ENCODE measurements at places on chromosomes 4 and X. TPM values are rescaled to one million over a fixed set of nuclear protein-coding genes. Genes with fewer than 3 reads are reported as not detected.

Gene TRMT10A
- total RNA-seq = 9.8 TPM

Gene IL1RAPL2
- not detected for total RNA-seq

Gene TMEM271
- not detected for total RNA-seq

Gene DAPP1
- 25.9 TPM for total RNA-seq

Gene ARHGAP6
- not detected for total RNA-seq

- H3K27me3 ChIP-seq = no peaks in the 10 kb centered on the region
- no peak for DNase-seq
- no peak overlapping the region for H3K27ac ChIP-seq
- no peaks in the 10 kb centered on the region for H3K4me1 ChIP-seq
- no peak overlapping the region for H3K4me3 ChIP-seq
- H3K36me3 ChIP-seq = no peaks in the 10 kb centered on the region
Measured at GRCh38 chr4:54728368-54728767, 70.6 kb downstream of the KIT start.

DNA sequence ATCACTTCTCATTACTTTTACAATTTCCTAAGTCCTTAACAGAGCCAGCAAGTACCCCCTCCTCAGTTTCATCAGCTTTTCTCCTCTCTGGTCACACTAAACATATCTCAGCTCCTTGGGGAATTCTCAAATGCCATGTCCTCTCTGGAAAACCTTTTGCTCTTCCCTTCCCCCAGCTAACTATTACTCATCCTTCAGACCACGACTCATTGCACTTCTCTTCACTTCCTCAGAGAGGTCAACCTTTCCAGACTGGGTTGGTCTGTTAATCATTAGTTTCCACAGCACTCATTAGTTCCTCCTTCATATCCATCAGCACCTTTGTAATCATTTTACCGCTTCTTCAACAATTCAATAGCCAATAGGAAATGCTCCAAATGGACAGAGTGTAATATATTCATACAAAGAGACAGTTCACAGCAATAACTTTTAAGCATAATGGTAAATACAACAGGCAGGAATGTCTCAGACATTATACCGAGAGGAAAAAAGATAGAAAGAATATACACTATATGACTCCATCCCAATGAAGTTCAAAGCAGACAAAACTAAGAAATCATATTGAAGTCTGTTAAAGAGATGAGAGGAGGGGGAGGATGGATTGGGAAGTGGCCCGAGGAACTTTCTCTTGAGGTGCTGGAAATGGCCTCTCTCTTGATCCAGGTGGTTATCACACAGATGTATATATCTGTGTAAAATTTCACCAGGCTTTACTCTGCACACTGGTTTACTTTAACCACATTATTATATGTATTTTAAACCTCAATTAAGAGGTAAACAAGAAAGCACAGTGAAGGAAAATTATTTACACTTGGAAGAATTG, 39.6 kb downstream of the DDX60L start:
- H3K4me1 ChIP-seq = peaks cover 16% of the 10 kb centered on the region
- peaks cover 23% of the 10 kb centered on the region for H3K36me3 ChIP-seq
- H3K4me3 ChIP-seq = no peak overlapping the region
- H3K27ac ChIP-seq = no peak overlapping the region
- no peaks in the 10 kb centered on the region for H3K27me3 ChIP-seq

DNA sequence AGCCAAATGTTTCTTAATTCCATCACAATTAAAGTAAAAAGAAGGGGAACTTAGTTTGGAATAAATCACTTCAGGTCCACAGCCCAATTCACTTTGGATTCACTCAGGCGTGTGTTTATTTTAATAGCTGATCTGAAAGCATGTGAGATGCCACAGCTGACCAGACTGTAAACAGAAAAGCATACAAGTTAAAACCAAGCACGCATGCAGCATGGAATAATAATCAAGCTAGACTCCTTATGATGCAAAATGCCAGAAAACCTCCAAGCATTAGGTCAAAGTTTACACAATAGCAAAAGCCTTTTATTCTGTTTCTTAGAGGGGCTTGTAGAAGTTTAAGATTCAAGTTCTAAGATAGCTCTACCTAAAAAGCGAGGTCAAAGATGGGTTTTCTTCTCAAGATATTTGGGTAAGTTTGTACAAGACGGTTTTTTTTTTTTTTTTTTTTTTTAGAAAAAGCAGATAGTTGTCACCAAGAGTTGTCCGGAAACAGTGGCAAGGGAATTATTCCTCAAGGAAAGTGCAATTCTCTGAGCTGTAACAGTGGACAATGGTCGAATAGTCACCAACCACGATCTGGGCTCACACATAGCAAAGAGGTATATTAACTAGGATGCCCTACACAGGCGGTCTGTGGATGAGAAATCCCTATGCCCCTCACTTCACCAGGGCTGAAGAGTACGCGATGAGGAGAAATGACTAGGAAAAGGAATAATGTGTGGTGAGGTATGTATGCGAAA, 763 bp upstream of the PRRG1 start:
- H3K36me3 ChIP-seq = no peaks in the 10 kb centered on the region
- H3K4me1 ChIP-seq = peaks cover 9% of the 10 kb centered on the region
- H3K4me3 ChIP-seq = peak overlapping the region; percentile 38
- H3K27me3 ChIP-seq = peaks cover 23% of the 10 kb centered on the region
- DNase-seq = no peak

GRCh38 chr4:2428496-2429213, 9.9 kb downstream of the CFAP99 start:
- H3K4me1 ChIP-seq = no peaks in the 10 kb centered on the region
- no peak for DNase-seq
- H3K27me3 ChIP-seq = peaks cover 2% of the 10 kb centered on the region
- no peak overlapping the region for H3K4me3 ChIP-seq
- no peaks in the 10 kb centered on the region for H3K36me3 ChIP-seq

- H3K4me3 ChIP-seq = no peak overlapping the region
- H3K27me3 ChIP-seq = peaks cover 6% of the 10 kb centered on the region
- H3K27ac ChIP-seq = no peak overlapping the region
- DNase-seq = no peak
Measured at GRCh38 chr4:73434311-73434710, 1.7 kb upstream of the AFP start.

DNA sequence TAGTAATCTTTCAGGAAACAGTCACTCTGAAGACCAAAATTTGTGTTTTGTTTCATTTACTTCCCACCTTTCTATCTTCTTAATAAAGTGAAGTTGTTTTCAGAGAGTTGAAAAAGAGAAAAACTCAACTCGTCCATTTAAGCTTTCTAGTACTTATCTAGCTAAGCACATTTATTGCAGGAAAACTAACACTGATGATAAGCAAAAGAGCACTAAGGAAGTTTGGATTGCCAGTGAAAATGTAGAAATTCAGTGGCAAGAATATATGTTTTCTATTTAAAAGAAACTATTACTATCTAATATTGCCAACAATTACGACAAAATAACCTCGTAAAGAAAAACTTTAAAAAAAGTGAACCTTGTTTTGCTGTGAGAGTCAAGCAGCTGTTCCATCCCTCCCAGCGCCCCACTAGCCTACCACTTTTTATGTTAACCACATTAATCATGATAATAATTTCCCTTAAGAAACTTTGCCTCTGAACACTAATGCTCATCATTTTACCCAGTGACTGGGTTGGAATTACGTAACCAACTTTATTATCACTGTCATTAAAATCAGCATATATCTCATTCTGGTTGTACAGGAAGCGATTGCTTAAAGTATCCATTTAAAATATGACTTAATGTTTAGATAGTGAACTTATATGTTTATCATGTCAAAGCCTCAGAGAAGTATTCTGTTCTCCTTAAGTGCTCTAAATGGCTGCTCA, 24.8 kb downstream of the SPRY1 start:
- DNase-seq = no peak
- peak overlapping the region; percentile 97 for H3K27ac ChIP-seq
- H3K27me3 ChIP-seq = peaks cover 2% of the 10 kb centered on the region
- peak overlapping the region; percentile 60 for H3K4me3 ChIP-seq
- peaks cover 2% of the 10 kb centered on the region for H3K36me3 ChIP-seq

DNA sequence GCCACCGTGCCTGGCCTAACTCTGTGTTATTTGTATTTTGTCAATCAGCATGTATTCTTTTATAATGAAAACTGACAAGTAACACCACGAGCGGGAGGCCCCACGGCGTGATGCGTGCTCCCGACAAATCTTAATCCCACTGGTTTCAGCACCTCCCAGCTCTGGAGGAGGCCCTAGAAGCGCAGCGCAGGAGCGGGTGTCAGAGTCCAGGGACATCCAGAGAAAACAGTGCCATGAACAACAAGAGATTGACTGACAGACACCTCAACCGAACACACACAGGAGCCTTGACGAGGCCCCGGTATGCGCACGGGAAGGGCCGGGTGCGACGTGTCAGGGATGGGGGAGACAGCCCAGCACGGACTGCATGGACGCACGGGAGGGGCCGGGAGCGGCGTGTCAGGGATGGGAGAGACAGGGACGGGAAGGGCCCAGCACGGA, 23.0 kb downstream of the GAK start:
- DNase-seq = no peak
- no peak overlapping the region for H3K4me3 ChIP-seq
- peaks cover 22% of the 10 kb centered on the region for H3K36me3 ChIP-seq
- H3K4me1 ChIP-seq = no peaks in the 10 kb centered on the region
- H3K27me3 ChIP-seq = no peaks in the 10 kb centered on the region
- H3K27ac ChIP-seq = no peak overlapping the region

GRCh38 chr4:38867478-38868058, at the start of gene FAM114A1:
Gene FAM114A1 (plus strand): TSS chr4:38867806. CDS start chr4:38878079, 10,273 bp downstream.
- DNase-seq = peak; percentile 31
- H3K27me3 ChIP-seq = peaks cover 24% of the 10 kb centered on the region
- no peak within 1 kb of the TSS for H3K27ac ChIP-seq
- H3K36me3 ChIP-seq = no peaks in the 10 kb centered on the region
- peaks cover 8% of the 10 kb centered on the region for H3K4me1 ChIP-seq

DNA sequence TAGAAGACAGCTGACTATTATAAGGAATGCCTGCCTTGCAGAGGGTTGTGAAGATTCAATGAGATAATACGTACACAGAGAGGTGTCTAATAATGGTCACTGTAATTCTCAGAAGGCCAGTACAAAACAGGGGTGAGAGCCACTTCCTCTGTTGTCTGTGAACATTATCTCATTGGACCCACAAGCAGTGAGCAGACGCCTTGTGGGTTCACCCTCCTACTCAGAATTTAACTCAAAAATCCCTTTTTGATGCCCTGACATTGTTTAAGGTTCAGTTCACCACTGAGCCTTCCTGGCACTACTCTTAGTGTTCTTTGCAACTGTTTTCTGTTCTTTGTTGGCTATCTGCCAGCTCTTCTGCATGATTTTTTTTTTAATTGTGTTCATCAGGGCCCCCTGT, 467.4 kb downstream of the BCOR start:
- no peaks in the 10 kb centered on the region for H3K36me3 ChIP-seq
- H3K4me1 ChIP-seq = peaks cover 28% of the 10 kb centered on the region
- no peak for DNase-seq

GRCh38 chr4:15550491-15550890, 80.8 kb downstream of the CC2D2A start:
- no peaks in the 10 kb centered on the region for H3K27me3 ChIP-seq
- H3K27ac ChIP-seq = no peak overlapping the region
- no peak overlapping the region for H3K4me3 ChIP-seq
- H3K36me3 ChIP-seq = peaks cover 3% of the 10 kb centered on the region

DNA sequence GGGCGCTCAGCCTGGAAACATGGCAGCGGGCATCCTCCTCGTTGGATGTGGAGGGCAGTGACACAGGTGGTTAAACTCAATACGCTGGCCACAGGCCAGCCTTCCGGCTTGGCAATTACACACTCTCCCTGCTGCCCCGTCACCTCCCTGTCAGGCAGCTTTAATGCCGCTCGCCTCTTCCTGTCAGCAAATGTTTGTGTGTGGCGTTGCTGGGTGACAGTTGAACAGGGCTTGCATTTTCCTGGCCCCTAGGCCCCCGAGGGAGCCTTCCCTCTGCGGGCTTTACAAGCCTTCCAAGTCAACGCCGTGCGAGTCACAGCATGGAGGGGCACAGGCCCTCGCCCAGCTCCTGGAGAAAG, 620.0 kb downstream of the BCOR start:
- no peaks in the 10 kb centered on the region for H3K27me3 ChIP-seq
- H3K4me1 ChIP-seq = peaks cover 8% of the 10 kb centered on the region
- H3K4me3 ChIP-seq = no peak overlapping the region
- no peak overlapping the region for H3K27ac ChIP-seq
- DNase-seq = peak; percentile 40

- peaks cover 2% of the 10 kb centered on the region for H3K27me3 ChIP-seq
- no peaks in the 10 kb centered on the region for H3K4me1 ChIP-seq
- no peak overlapping the region for H3K27ac ChIP-seq
- H3K36me3 ChIP-seq = no peaks in the 10 kb centered on the region
- DNase-seq = no peak
Measured at GRCh38 chr4:6049985-6050384, 31.8 kb upstream of the C4orf50 start.

DNA sequence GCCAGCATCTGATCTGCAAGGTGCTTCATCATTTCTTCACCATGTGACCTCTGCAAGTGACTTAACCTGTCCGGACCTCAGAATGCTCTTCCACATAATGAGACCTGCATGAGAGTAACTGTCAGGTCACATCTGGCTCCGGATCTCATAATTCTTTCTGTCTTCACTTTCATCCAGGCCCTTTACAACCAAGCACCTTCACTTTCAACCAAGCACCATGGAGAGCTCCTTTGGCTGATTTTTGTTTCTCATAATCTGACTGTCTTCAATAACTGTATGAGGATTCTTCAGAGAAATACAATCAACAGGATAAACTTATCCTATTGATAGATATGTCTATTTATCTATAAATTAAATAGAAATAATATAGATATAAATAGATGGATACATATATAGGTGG, 148.1 kb downstream of the VCX3A start:
- no peaks in the 10 kb centered on the region for H3K27me3 ChIP-seq
- DNase-seq = no peak
- H3K4me3 ChIP-seq = no peak overlapping the region

DNA sequence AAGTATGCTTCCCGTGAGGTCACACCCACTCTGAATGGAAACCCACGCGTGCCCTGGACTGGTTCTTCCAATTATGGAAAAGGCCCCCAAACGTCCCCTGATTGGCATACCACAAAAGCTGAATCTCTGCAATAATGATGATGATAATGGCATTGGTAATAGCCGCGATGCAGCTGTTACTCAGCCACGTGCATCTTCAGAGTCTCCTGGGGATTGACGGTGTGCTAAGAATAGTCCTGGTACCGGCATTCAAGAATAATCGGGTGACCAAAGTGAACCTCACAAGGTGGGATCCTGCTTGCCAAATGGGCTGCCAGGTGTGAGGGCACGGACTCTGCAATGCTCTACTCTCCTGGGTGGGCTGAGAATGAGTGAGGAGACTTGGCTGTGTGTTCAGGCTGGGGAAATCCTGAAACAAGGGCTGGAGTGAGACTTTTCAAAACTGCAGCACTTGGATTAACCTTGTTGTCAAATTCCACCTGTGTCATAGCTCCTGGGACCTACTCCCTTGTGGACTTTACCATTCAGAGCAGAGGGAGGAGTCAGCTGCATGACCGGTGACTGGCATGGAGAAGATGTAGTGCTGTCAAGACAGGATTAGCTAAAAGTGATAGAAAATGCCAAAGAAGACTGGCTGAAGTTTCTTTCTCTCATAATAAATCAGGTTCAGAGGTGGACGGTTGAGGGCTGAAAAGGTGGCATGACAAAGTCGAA, 615.4 kb downstream of the MID1IP1 start:
- peaks cover 28% of the 10 kb centered on the region for H3K4me1 ChIP-seq
- no peaks in the 10 kb centered on the region for H3K27me3 ChIP-seq
- H3K27ac ChIP-seq = no peak overlapping the region
- H3K36me3 ChIP-seq = peaks cover 3% of the 10 kb centered on the region
- no peak overlapping the region for H3K4me3 ChIP-seq
